Stimulated activated CD4-positive, alpha-beta T cell treated with anti-CD3 and anti-CD28 coated beads, Interleukin-12 subunit alpha, Interleukin-12 subunit beta, amount 100 ng/mL, for 24 hours (primary cell): ENCODE measurements at places on chromosomes 7 and 10.

- DNase-seq: no peak
Measured at GRCh38 chr7:101874028-101874427, 56.6 kb downstream of the CUX1 start.

- no peak for DNase-seq
Measured at GRCh38 chr10:102665904-102666509, 21.7 kb downstream of the TRIM8 start.

DNA sequence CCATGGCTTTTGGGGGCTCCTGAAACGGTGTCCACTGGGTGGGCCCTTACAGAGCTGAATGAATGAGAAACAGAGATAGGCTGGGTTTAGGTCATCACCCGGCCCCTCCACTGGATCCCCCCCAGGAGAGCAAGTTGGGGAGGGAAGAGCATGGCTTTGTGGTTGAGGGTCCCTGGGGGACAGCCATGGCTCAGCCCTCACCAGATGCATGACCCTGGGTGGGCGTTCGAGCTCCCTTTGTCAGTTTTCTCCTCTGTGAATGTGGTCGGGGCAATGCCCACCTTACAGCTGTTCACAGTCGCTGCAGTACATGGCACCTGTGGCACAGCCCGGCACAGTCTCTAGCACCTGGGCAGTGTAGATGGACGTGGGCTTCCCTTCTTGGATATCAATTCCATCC lies 40.6 kb upstream of the CXCL12 start:
- DNase-seq: no peak

DNA sequence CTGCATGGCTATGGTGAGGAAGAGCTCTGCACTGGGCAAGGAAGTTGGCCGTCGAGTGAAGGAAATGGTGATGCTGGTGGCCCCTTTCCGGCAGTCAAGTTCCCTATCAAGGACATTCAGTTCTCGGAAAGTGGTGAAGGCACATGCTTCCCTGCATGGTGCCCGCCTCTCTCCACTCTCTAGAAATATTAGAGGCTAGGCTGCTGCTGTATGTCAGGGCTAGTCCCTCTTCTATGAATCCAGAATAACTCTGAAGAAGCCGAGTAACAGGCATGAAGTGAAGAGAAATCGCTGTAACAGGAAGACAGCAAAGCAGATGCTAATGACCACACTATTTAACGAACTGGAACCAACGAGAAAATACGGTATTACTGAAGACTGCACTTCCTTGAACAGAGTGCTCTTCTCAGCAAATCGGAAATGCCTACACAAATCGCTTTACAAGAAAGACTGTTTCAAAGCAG lies 5.4 kb downstream of the IDI1 start:
- DNase-seq: no peak

DNA sequence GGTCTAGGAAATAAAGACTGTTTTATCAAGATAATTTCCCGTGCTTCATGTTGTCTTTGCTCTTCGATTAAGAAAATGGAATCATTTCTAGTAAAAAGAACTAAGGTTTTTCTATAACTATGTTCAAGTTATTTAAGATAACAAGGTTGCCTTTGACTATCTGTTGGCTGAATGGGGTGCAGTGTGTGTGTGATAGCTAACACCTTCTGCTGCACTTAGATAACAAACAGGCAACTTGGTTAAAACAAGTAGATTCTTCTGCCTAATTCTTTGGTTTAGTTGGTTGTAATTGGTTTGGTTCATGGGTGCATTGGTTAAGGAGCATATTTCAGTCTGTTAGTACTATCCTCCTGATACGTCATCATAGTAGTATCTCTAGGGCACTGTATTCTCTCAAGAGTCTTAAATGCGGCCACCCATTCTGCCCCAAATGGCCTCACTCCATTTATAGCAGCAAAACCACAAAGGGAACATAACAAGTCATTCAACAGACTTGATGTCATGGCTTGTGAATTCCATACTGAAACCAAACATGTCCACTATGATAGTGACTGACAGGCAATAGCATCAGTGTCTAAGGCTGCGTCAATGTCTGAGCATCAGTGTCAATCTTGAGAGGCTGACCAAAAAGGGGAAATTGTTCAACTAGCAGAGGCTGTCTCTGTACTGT lies 55.7 kb downstream of the CCDC3 start:
- no peak for DNase-seq

- DNase-seq: no peak
Measured at GRCh38 chr7:11896663-11897062, 64.7 kb upstream of the THSD7A start.

DNA sequence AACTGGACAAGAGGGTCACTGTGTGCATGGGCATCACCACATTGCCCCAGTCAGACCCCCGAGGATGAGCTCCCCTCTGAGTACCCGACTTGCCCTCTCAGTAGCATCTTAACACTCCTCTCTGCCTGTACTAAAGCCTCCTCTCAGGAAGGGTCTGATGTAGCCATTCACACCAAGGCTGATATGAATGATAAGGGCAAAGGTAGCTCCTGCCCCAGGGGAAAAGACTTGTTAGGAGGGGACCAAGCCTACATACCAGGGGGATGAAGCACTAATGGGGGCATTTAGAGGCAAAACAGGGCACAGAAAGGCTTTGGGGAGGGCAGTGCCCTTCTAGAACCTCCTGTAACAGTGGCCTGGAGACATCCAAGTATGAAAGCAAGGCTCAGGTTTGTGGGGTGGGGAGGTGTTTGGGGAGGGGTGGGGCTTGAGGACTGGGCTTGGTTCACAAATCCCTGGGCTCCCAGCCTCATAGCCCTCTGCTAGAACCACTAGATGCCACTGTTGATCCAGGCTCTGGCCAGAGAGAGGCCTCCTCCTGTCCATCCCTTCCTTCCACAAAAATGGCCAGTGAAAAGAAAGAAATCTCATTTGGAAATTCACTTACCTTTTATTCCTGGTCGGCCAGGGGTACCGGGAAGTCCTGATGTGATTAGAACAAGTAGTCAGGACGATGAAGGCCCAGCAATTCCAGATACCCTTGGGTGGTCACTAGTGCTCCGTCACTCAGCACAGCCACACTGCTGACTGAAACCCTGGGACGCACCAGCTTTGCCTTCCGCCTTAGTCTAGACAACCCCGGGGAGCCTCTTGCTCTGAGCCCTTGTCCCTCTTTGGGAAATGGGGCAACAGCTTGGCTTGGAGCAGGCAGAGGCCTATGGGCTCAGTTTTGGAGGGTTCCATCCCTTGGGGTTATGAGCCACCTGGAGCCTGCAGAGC lies 40.3 kb downstream of the COL17A1 start:
- DNase-seq: no peak

DNA sequence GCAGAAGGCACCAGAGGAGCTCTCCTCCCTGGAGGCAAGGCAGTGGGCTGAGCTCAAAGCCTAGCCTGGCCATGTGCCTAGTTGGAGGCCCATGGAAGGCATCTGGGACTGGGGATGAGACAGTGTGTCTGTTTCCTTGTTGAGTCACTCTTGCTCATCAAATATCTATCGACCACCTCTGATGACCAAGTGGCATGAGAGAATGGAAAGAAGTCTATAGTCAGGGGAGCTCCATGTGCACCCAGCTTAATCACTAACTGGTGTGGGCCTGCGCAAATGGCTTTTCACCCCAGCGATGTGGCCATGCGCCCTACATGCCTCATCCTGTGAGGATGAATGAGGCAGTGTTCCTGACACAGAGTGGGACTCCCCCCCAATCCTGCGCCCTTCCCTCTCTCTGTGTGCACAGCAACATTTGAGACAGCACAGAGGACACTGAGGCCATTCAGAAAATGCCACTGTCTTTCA lies 229.9 kb downstream of the RPS24 start:
- no peak for DNase-seq

DNA sequence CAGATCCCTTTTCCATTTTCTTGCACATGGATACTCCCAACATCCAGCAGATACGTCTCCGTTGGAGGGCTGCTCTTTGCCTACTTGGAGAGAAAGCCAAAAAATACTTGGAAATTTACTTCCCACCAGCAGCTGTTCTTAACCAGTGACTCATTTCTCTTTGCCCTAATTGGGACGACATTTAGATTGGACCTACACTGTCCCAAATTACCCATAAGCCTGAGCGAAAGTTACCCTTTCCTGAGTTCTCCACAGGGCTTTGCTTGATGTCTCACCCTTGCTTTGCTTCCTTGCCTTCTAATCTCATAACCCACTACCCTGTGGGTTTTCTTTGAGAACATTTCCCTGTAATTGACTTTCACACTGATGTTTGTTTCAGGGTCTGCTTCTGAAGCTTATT lies 48.1 kb downstream of the SAMD8 start:
- no peak for DNase-seq

- no peak for DNase-seq
Measured at GRCh38 chr10:129964611-129965424, 744 bp upstream of the EBF3 start.

DNA sequence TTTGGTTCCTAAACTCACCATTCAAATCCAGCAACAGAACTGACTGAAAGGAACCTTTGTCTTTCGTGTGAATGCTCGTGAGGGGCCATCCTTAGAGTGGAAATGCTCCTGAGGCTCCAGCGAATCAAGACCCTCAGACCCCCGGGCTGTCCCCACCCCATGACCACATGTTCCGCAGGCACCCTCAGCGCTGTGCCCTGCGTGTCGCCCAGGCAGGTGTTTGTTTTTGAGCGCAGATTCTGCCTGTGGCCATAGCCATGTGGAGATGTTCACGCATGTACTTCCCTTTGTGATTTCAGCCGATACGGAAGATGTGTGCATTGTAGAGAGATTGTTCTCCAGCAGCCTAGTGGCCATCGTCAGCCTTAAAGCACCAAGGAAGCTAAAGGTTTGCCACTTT lies 24.2 kb downstream of the WIPI2 start:
- DNase-seq: no peak

DNA sequence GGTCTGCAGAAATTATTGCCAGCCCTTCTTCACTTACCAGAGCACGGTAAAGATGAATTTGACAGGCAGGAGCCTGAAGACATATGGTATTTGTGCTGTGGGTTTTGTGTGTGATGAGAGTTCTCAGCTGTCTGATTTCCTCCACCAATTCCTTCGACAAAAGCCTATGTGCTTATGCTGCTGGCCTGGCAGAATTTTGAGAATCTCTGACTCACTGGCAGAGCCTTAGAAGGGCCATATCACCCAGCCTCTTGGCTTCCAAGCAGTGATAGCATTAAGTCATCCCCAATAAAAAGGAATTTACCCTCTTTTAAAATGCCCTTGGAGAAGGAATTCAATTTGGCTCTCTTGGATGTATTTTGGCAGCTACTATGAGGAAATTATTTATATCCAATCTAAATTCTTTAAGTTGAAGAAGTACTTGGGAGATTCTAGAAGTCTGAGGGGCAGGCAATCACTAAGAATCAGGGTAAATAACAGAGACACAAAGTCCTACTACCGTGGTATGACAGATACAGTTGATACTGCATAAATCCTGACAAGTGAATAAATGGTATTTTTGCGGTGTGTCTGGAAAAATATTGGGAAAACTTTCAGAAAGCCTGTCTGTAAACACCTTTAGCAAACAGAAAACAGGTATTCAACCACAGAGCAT lies 68.6 kb upstream of the EFCAB10 start:
- DNase-seq: no peak

DNA sequence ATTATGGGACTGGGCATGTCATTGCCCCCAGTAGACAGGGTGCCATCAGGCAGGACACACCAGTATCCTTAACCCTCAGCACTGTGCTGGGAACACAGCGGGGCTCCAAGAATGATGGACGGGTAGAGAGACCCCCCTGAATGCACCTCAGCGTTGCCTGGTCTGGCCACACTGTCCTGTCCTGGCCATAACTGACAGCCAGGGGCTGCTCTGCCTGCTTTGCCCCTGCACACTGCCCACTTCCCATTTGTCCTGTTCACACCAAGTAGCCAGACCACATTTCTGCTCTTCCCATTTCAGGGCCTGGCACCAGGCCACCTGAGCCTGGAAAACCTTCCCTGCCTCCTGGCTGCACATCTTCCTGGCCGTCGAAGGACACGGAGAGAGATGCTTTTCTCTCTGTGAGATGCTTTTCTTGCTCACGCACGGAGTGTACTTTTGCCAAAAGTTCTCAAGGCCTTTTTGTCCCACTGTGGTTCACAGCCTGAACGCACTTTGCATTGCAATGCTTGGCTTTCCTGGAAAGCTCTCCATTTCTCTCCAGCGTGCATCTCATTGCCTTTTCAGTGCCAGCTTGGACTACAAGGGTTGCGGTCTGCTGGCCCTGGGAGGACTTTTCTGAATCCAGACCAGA lies 131.0 kb upstream of the EEPD1 start:
- no peak for DNase-seq

DNA sequence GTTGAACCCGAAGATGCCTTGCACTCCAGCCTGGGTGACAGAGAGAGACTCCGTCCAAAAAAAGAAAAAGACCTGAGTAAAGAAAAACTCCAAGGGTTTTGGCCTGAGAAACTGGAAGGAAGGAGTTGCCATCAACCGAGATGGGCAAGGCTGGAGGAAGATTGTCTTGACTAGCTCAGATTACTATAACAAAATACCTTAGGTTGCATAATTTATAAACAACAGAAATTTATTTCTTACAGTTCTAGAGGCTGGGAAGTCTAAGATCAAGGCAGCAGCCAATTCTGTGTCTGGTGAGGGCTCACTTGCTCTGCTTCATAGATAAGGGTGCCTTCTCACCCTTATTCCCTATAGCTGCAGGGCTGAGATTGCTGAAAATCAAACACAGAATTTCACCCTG lies 91.2 kb downstream of the CUL2 start:
- no peak for DNase-seq

DNA sequence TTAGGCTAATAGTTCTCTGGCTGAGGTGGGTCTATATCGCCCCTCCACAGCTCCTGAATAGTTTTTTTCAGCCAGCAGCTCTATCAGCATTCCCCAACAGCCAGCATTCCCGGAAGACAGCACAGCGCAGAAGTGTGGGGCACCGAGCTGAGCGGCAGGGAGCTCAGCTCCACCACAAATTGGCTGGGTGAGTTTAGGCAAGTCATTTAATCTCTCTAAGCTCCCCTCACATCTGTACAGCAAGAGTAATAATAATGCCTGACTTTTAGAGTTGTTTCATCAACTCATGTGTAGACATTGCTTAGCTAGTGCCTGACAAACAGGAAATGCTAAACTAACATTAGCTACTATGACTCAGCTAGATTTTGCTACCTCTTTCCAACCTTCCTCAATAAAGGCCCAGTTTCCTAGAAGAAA lies 247.9 kb upstream of the PTN start:
- DNase-seq: no peak

DNA sequence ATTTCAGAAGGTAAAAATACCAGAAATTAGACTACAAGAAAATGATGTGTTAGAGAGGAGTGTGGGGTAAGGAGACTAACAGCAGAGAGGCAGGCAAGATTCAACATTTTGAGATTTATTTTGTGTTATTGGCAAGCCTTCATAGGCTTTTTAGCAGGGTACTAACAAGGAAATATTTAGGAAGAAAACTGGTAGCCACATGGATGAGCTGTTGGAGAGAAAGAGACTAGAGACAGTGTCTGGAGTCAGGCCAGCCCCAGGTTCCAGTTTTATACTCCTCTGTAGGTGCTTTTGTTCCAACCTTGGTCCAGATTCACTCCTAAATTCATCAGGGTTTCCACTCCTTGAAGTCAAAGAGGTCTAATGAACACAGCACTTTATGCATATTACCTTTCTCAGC lies 41.1 kb downstream of the GPRIN2 start:
- no peak for DNase-seq

GRCh38 chr7:33444511-33444910 lies 315.1 kb downstream of the BBS9 start:
- DNase-seq: no peak

- DNase-seq: no peak
Measured at GRCh38 chr10:21927631-21928353, 75.7 kb downstream of the DNAJC1 start.
